ENCODE measurements at places on chromosomes 2 and 18.
A peak's percentile ranks its signal among the peaks of the same experiment; 100 is the strongest.

DNA sequence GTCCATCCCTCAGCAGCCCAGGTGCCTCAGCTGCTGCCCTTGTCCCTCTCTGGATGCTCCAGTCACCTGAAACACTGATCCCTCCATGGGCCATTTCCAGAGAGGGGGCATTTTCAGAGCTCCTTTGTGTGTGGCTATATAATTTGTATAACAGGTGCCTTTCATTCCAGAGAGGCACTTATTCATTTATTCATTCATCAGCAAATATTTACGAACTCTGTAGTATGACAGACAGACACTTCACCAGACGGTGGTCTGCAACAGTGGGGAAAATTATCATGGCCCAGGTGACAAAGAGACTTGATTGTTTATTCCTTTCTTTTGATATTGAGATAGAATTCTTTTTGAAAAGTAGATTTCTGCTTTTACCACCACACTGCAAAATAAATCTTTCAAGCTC is 361.7 kb downstream of the TMEM182 start:
- no peak for DNase-seq

DNA sequence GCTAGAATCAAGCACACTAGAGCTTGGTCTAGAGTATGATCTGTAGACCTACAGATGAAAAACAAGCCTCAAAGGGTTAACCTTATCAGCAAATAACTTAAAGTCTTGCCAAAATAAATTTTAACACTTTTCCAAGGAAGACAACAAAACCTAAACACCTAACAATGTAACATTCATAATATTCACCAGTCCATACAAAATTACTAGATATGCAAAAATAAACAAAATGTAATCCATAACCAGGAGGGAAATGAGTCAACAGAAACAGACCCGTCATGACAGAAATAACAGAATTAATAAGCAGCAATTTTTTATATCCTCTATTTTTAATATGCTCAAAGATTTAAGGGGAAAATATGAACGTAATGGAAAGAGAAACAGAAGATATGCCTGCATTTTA is 36.1 kb downstream of the TRAK2 start:
- no peak for DNase-seq

GRCh38 chr2:20434588-20435294 is 12.1 kb upstream of the RHOB start:
- DNase-seq = no peak

DNA sequence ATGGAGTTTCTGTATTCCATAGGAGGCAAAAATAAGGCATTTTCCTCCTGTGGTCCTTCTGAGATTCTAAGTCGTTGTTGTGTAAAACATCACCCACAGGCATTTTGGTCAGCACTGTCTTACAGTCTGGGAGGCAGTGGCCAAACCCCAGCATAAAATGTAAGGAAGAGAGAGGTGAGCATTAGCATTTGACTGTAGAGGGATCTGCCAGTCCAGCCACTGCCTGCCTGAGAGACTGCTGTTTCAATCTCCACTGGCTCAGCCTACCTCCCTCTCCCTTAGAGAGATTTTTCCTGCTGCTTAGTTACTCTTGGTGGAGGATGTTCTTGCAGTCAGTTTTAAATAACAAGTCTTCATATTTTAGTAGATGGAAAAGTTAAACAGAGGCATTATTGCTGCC is 77.0 kb downstream of the ARHGEF33 start:
- no peak for DNase-seq

DNA sequence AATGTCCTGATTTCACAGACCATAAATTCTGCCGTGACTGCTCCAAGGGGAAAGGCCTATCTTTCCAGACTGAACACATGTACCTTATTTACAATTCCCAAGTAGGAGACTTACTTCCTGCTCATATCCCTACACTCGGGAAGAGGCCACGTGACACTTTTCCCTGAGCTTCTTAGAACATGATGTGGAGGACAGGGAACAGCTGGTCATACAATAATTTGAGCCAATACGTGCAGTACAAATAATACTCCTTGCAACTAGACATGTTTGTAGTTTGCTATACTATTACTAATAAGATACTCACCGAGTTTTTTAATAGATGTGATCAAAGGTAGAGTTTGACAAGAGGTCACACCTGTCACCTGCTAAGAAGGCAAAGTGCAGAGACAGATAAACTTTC is 256.4 kb downstream of the SP3 start:
- no peak for DNase-seq

- peak; percentile 65 for DNase-seq
Observed at GRCh38 chr2:2707206-2707991, 376.3 kb upstream of the MYT1L start.

DNA sequence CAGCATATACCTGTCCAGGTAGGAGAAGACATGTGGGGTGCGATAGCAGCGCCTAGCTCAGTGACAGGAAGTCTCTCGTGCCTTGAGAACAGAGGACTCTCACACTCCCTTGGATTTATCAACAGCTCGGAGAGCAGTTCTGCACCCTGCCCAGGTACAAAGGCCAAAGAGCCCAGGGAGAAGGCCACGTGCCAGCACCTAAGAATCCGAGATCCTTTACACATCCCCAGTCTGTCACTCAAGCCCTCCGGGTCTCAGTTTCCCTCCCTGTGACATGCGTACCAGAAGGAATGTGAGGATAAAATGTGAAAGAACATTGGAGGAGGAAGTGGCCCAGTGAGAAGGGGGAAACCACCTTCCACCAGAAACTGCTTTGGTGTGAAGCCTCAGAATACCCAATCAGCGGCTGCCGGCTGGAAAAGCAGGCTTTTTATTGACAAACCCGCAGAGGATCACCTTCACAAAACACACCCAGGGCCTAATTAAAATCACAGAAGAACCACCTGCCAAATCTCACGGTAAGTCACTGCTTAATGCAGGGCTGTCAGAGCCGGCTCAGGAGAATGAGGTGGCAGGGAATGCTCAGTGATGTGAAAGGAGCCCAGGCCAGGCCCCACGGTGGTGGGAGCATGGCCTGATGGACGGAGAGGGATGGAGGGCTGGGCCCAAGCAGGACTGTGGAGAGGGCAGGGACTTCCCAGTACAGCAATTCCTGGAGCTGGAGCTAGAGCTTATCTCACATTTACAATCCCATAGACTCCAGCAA is 66.3 kb downstream of the MYO5B start:
- peak; percentile 54 for DNase-seq

GRCh38 chr2:65383541-65384488 is 48.6 kb downstream of the SPRED2 start:
- no peak for DNase-seq

GRCh38 chr2:240464514-240465241 is 29.2 kb downstream of the GPC1 start:
- no peak for DNase-seq

DNA sequence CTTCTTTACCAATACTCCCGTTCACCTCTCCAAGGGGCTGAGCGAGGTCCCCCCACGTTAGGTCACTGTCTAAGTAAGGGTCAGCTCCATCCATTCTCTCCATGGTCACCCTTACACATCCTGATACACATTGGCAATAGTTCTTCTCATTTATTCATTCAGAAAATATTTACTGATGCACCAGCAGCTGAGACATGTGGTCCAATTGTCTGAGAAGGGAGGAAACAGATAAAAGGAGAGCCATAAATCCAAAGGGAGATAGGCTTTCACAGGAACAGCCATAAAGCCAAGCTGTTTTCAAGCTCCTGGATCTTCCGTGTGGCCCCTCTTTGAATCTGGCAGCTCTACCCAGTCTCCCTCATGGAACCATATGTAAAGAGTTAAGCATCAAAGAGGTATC is 121.2 kb downstream of the TXNL1 start:
- DNase-seq = no peak

GRCh38 chr2:195570329-195570728 is 86.7 kb upstream of the SLC39A10 start:
- DNase-seq = peak; percentile 10

DNA sequence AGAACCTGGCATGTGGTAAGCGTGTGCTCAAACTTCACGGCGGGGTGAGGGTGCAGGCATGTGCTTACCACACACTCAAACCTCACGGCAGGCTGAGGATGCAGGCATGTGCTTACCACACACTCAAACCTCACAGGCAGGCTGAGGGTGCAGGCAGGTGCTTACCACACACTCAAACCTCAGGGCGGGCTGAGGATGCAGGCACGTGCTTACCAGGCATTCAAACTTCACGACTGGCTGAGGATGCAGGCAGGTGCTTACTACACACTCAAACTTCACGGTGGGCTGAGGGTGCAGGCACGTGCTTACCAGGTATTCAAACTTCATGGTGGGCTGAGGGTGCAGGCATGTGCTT is 105.0 kb upstream of the ALKAL2 start:
- DNase-seq = no peak

- peak; percentile 70 for DNase-seq
Observed at GRCh38 chr18:47506897-47507296, 255.4 kb upstream of the SKOR2 start.

GRCh38 chr2:47595687-47596086 is 187.3 kb upstream of the MSH6 start:
- DNase-seq = no peak

DNA sequence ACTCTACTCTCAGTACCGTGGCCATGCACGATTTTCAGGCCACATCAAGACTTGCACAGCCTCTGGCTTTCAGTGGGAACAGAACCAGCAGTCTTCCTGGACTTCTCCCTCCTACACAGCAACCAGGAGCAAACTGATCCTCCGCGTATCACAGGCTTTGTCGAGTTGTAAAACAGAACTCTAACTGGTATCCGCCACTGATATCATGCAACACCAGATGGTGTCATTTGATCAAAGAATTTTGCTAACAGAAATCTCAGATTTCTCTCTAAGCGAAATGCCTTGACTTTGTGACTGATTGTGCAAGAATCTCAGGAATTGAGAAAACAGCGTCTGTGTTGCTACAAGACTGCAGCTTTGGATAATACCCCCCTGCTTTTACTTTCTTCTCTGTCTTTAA is 85.7 kb downstream of the COPS8 start:
- peak; percentile 65 for DNase-seq

- DNase-seq = peak; percentile 18
Observed at GRCh38 chr2:19086231-19086651, 272.2 kb downstream of the OSR1 start.

GRCh38 chr2:81528852-81529480 is 1224.4 kb upstream of the LRRTM1 start:
- no peak for DNase-seq

- DNase-seq = no peak
Observed at GRCh38 chr2:16682431-16683118, 16.9 kb upstream of the CYRIA start.

DNA sequence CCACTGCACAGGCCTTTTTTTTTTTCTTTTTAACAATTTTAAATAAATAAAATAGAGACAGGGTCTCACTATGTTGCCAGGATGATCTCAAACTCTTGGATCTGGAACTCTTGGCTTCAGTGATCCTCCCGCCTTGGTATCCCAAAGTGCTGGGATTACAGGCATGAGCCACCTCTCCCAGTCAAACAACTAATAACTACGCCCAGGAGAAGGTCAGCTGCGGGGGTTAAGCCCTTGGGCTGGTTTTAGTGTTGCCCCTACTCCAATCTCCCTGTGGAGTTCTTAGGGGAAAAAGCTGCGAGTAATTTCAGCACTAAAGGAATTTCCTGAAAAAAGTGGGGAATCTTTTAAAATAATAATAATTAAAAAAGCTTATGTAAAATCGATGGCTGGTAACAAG is 96.4 kb upstream of the XPO1 start:
- DNase-seq = no peak

GRCh38 chr2:177595126-177595845 is 202.7 kb downstream of the AGPS start:
- no peak for DNase-seq

- DNase-seq = peak; percentile 85
Observed at GRCh38 chr18:34978953-34979608, 62.1 kb upstream of the MAPRE2 start.

GRCh38 chr2:235577404-235578330 is 83.8 kb downstream of the AGAP1 start:
- peak; percentile 62 for DNase-seq
